Stimulated activated naive CD8-positive, alpha-beta T cell treated with anti-CD3 and anti-CD28 coated beads, Interleukin-15, Interleukin-2, amounts not matched to agents 100 U/mL and 50 U/mL, for 24 hours (primary cell): ENCODE measurements at places on chromosomes 2 and 18.

GRCh38 chr2:70391988-70392387, 90.1 kb upstream of the FAM136A start:
- DNase-seq, result no peak

DNA sequence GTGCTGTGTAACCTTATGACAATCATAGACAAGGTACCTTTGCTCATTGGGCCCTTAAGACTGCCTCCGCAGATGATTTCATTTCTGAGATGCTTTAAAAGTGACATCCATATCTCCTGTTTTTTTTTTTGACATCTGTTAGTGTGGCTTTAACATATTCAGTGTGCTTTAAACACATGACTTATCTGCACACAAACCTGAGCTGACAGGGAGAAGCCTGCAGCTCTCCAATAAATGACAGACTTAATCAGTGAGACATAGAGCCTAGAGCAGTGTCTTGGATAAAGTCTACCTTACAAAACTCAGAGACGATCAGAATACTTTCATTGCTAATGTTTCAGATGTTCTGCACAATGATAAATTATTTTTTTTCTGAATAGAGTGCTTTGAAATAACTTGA, 130.7 kb downstream of the UBE2E3 start:
- DNase-seq, result no peak

DNA sequence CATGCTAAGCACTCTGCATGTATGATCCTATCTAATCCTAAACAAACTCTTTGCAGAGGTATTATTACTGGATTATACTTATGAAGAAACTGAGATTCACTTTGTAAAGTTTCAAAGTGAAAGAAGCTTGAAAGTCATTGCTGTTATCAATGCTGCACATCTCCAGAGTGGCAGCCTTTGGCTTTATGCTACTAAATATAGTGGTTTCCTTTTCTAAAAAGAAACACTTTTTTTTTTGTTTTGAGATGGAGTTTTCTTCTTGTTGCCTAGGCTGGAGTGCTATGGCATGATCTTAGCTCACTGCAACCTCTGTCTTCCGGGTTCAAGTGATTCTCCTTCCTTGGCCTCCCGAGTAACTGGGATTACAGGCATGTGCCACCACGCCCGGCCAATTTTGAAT, 114.9 kb upstream of the RAB27B start:
- DNase-seq, result no peak

GRCh38 chr2:67752969-67753368, 309.8 kb downstream of the C1D start:
- no peak for DNase-seq

- no peak for DNase-seq
Measured at GRCh38 chr2:207635468-207636200, 10.4 kb upstream of the METTL21A start.

DNA sequence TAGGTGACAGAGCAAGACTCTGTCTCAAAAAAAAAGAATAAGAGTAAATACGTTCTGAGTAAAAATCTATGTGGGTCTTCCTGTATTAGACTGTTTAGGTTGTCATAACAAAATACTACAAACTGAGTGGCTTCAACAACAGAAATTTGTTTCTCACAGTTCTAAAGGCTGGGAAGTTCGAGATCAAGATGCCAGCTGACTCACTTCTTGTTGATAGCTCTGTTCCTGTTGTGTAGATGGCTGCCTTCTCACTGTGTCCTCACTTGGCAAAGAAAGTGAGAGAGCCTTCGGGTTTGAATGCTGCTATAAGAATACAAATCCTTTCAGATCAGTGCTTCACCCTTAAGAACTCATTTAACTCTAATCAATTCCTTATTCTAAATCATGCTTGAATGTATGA, 430.0 kb upstream of the VWC2L start:
- DNase-seq, result no peak

GRCh38 chr18:9869715-9870430, 15.9 kb upstream of the TXNDC2 start:
- no peak for DNase-seq

DNA sequence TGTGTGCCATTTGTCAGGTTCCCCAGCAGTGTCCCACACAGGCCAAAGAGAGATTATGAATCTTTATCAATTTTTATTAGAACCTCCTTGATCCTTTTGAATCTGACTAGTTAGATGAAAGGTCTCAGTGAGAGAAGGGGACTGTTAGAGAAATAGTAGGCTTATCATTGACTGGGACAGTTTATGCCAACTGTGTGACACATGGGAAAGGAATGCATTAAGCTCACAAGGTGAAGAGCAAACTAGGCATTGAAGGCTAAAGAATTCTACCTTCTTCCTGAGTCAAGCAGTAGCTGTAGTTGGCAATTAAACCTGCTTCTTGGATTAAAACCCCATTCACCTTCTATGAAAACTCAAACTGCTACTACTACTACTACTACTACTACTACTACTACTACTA, 389.6 kb upstream of the CDH19 start:
- DNase-seq, result no peak

DNA sequence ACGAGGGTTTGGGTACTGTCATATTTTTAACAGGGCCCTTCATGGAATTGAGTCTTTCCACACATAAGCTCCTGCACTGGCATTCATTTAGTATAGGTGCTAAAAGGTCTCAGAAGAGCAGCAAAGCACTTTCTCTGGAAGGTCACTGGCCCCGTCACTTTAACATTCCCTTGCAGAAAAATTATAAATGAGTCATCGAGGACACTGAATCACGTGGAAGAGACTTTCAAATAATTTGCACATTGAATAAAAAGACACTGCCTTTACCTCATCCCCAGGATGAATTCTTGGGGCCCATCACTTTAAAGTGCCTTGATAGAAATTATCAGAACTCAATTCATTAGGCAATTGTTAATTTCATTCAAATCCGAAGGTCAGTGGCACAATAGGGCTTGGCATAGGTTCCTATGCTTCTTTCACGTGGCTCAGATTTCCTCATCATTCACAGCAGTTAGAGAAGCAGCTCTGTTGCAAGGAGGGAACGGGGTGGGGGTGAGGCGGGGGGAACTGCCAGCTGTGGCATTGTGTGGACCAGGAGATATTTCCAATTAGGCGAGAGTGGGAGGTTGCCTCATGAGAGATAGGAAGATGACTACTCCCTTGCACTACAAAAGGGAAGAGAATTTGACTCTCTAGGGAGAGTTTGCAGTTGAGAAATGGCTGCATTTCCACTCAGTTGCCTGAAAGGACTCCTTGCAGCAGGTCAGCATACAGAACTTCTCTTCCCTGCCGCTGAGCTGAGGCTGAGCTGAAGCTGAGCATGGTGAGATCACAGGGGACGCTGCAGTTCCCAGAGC, 86.3 kb upstream of the NPAS2 start:
- no peak for DNase-seq

- DNase-seq, result no peak
Measured at GRCh38 chr2:140797718-140798117, 1333.1 kb downstream of the LRP1B start.

DNA sequence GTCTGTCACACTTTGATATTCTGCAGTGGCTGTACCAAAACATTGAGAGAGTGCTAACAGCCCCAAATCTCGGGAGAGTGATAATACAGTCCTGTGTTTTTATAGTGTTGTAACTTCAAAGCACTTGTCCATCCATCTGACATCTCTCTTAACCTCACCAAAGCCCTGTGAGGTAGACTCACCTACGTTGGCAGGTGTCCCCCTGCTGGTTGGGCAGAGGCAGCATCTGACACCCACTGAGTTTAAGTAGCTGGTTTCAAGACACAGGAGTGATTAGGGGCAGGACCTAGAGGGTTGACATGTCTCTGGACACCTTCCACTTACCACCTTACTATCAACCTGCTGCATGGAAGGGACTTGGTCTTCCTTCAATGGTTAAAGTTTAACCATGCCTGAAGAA, 22.9 kb downstream of the COLEC12 start:
- no peak for DNase-seq

DNA sequence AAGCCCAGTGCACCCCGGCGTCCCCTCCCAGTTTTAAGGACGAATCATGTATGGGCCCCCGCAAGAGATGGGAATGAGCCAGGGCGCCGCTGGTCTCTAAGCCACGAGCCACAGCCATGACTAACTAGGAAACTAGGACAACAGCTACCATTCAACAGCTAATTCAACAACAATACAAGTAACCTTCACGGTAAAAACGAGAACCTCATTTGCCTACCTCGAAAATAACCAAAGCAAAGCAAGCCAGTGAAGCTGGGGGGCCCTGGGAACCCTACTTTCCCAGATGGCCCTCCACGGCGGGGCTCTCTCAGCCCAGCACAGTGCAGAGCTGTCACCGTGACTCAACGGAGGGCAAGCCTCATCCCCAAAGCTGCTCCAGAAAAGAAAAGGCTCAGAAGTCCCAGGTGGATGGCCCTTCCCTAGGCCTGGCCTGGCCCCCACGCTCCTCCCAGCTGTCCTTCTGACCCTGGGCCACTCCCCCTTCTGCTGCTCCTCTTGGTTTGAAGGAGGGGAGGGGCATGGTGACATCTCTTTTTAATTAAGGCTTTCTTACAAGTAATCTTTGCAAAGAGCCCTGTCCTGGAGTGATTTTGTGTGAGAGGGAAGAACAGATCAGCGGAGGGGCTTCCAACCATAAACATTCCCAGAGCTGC, 126.3 kb downstream of the HDAC4 start:
- DNase-seq, result peak; percentile 62

- DNase-seq, result no peak
Measured at GRCh38 chr2:48779019-48779716, 23.6 kb upstream of the LHCGR start.

DNA sequence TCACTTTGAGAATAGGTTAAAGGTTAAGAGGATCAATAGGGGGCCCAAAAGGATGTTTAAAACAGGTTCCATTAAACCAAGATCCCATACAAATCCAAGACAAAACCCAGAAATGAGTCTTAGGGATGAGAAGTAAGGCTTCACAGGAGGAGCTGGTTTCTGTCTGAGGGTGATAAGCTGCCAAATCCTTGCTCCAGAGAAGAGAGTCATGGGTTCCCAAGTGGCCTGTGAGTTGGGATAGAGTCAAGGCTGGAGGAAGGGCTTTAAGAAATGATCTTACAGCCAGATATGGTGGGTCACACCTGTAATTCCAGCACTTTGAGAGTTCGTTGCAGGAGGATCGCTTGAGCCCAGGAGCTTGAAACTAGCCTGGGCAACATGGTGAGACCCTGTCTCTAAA, 40.2 kb upstream of the LCLAT1 start:
- DNase-seq, result no peak

DNA sequence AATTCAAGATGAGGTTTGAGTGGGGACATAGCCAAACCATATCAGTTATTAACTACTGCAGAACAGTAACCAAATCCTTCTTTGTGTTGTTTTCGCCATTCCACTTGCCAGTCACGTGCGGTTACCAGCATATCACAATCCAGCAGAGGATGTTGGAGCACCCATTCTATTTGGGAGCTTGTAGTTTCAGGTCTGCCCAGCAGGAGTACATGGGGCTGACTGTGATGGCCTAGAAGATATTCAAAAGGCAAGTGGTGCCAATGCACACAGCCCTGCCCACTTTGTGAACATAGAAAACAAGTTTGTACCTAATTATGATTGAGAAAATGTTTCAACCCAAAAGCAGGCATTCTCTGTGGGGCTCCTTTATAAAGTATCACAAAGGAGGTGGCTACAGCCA, 57.0 kb downstream of the ZNF519 start:
- no peak for DNase-seq

DNA sequence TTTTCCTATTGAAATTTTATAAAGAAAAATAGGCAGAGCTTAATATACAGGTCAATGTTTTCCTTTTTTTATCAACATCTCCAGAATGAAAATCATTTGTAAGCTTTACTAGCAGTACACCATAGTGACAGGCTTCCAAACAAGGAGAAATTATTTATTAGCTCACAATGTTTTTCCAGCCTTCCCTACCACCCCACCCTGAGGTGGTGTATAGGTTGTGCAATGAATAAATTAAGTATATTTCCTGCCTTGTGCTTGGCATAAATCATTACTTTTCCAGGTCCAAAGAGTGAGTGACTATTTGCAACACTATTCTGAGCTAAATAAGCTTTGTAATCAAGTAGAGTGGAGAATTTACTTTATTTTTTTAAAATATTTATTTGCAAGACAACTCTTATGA, 876.2 kb upstream of the POU3F3 start:
- no peak for DNase-seq

DNA sequence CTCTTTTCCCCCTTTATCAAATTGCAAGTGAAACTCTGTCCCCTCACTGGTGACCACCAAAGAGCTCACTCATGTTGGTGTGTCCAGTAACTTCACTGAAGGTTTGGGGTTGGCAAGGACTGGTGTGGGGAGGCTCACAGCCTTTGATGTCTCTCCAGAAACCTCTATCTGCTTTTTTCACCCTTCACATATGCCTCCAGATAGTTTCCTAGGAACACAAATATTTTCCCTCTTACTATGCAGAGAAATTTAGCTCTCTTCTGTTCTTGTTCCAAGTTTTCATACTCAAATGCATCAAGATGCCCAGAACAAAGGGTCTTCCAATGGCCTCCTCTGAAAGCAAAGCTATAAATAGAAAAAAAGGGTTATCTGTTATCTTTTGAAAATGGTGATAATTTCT, 20.7 kb downstream of the DTNA start:
- no peak for DNase-seq

DNA sequence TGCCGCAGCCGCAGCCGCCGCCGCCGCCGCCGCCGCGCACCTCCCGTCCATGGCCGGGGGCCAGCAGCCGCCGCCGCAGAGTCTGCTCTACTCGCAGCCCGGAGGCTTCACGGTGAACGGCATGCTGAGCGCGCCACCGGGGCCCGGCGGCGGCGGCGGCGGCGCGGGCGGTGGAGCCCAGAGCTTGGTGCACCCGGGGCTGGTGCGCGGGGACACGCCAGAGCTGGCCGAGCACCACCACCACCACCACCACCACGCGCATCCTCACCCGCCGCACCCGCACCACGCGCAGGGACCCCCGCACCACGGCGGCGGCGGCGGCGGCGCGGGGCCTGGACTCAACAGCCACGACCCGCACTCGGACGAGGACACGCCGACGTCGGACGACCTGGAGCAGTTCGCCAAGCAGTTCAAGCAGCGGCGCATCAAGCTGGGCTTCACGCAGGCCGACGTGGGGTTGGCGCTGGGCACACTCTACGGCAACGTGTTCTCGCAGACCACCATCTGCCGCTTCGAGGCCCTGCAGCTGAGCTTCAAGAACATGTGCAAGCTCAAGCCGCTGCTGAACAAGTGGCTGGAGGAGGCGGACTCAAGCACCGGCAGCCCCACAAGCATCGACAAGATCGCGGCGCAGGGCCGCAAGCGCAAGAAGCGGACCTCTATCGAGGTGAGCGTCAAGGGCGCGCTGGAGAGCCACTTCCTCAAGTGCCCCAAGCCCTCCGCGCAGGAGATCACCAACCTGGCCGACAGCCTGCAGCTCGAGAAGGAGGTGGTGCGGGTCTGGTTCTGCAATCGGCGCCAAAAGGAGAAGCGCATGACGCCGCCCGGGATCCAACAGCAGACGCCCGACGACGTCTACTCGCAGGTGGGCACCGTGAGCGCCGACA, 2.4 kb downstream of the POU3F3 start:
- no peak for DNase-seq
